ENCODE measurements at places on chromosomes 2 and 18.

GRCh38 chr2:236991874-236992273 lies 93.8 kb upstream of the COPS8 start:
- DNase-seq: no peak

- DNase-seq: no peak
These were observed 3.6 kb downstream of the VIL1 start for GRCh38 chr2:218422403-218423086.

DNA sequence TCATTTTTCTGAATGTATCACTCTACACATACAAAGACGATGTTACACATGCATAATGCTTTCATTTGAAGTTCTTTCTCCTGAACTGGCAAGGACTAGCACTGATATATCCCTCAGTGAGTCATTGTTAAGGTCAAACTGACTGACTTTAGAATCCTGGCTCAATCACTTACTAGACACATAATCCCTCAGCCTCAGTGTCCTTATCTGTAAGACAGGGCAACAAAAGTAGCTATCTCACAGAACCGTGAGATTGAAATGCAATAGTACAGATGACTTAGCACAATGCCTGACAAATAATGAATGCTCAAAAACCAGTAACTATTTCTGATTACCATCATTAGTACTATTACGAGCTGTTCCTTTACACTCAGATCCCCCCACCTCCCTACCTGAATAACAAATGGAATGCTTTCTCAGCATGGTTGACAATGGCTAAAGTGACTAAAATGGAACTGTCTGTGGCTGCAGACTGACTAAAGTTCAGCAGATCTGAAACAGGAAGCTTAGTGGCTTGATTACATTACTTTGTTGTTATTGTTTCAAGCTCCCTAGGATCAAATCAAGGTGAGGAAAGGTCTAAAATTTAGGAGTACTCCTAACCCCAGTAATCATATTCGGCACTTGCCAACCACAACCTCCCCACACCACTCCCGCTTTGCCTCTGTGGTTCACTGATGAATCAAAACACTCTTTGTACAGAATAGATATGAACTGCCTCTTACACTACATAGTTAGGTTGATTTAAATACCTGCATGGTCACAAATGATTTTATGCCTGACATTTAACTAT lies 35.8 kb upstream of the CACNB4 start:
- no peak for DNase-seq

GRCh38 chr2:228653884-228654283 lies 472.4 kb upstream of the SPHKAP start:
- DNase-seq: no peak

DNA sequence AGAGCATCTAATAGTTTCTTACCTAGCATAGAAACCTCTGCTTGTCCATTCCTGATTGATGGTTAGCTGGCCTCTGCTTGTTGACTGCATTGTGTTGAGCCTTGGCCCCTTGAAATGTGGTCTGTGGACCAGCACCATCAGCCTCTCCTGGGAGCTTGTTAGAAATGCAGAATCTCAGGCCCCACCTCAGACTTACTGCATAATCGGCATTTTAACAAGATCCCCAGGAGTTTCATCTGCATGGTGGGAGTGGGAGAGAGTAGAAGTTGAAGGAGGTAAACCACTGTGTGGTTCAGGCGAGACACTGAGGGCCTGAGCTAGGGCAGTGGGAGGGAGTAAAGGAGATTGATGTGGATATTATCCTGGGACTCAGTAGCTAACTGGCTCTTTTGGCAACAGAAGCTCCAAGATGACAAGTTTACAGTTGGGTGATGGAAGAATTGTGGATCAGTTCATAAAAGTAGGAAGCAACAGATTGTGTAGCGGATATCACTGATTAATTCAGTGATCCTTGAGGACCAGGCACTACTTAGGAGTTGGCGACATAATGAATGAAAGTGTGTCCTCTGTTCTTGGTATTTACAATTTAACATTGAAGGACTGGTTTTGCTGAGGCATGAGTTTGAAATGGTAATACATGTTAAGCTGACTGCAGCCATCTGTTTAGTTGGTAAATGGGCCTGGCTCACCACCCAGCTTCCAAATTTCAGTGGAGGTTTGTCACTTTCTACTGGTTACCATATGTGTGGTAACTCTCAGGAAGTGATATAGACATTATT lies 20.9 kb downstream of the PHLPP1 start:
- DNase-seq: no peak

DNA sequence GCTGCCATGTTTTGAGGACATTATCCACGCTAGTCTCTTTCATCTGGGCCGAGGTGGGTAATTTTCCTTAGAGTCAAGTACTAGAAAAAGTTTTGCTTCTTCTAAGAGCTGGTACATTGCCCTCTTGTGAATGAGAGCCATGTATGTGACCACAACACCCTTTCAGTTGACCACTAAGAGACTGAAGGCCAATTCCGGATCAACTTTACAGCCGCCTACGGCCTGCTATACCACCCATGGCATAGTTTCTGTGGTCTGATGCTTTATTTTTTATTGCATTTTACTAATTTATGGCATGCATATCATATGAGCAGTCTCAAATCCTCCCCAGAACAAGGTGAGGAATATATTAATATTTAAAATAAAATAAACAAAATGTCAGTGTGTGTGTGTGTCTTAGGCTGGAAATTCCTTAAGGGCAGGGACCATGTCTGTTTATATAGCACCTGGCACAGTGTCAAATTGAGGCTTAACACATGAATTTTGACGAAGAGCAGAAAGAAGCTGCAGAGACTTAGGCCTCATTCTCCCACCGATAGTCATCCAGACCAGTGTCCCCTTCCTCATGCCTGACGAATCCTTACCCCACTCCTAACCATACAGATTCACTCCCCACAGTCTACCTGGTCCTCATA lies 35.4 kb downstream of the PSD4 start:
- no peak for DNase-seq

GRCh38 chr2:16632598-16632997 lies 33.0 kb downstream of the CYRIA start:
- no peak for DNase-seq

- no peak for DNase-seq
These were observed 116.4 kb upstream of the NYAP2 start for GRCh38 chr2:225282858-225283710.

DNA sequence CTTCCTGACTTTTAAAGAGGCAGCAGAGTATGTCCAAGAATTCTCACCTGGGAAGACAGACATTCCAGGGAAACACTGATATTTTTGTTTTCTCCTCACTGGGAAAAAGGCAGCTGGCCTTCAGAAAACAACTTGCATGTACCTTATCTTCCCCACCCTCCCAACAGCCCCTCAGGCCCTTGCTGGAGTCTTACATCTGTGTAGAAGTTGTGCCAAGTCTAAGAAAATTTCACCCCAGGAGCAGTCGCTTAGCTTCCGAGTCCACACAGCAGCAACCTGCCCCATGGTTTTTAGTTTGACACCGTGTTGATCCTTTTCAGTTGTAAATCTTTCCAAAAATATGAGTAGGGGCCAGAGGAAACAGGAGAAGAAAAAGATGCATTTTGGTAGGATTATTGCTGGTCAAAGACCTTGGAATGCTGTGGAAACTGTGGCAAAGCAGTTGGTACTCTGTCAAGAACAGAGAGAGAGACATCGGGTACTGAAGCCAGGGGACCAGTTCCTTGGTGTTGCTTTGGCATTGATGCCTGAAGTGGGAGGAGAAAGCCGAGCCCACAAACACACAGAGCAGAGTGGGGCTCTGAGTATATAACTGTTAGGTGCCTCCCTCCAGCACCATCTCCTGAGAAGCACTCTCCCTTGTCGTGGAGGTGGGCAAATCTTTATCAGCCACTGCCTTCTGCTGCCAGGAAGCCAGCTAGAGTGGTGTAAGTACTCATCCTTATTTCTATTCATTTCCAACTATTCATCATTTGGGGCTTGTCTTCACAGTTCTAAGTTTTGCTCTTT lies at the start of gene SLC14A1:
TSS of gene SLC14A1 (plus strand) at position 615 of the 789 bp plus-strand sequence. CDS start 6,140 bp downstream, outside the sequence.
- DNase-seq: no peak

- no peak for DNase-seq
These were observed 22.0 kb downstream of the RASGRP3 start for GRCh38 chr2:33498291-33498956.

GRCh38 chr2:162646794-162647193 lies 191.8 kb downstream of the KCNH7 start:
- no peak for DNase-seq

- DNase-seq: no peak
These were observed 27.1 kb upstream of the ICOS start for GRCh38 chr2:203909261-203909967.

DNA sequence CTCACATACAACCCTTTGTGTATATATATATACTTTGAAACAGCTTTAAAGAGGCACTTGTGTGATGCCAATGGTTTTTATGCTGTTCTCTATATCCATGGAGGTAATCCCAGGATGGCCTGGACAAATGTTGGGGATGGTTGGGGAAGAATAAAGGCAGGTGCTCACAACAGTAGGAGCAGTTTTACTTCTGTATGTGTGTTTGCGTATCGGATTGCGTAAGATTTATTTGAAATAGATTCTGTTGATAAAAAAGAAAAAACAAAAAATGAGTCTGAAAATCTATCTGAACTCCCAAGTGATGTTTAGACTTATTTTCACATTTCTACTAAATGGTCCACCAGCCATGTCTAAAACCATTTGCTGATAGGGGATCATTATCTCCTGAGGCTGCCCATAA lies 29.3 kb downstream of the MRPL19 start:
- DNase-seq: no peak

DNA sequence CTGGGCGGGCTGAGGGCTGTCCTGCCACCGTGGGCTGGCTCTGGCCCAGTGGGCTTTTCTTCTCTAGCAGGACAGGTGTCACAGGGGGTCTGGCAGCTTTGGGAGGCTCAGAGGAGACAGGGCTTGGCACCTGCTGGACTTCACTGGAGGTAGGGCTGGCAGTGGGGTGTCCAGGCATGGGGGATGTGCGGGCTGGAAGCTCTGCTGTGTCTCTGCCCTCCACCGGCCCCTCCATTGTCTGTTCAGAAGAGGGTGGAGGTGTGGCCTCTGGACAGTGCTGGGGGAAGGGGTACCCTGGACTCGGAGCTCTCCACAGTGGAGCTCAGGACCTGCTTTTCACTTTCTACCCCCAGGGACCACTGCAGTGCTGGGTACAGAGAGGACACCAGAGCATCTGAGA lies 9.2 kb downstream of the PTPRN start:
- DNase-seq: no peak

DNA sequence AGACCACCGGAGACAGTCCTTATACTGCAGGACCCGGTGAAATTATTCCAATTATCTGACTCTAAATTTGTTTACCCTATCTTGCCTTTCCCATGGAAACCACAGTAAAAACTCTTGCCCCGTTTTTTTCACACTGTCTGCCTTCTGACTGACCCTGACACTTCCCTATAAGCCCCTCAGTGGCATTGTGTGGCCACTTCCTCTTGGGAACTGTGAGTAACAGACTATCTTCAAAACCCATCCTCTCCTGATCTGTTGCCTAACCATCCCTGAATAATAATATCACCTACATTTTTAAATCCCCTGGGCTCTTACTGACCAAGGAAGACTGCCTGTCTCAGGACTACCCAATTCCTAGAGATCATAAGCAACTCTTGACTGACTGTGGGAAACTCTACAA lies 42.6 kb upstream of the RNF152 start:
- no peak for DNase-seq

DNA sequence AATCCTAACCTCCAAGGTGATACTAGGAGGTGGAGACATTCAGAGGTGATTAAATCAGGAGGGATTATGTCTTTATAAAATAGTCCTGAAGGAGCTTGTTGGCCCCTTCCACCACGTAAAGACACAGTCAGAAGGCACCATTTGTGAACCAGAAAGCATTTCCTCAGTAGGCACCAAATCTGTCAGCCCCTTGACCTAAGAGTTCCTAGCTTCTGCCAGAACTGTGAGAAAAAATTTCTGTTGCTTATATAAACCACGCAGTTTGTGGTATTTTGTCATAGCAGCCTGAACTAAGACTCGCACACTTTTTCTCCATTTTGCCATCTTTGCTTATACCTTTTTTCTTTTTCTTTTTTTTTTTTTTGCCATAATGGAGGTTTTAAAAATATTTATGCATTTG lies 18.6 kb upstream of the NARS1 start:
- no peak for DNase-seq

Measured in central memory CD8-positive, alpha-beta T cell (primary cell).